ENCODE measurements at places on chromosomes 2 and 18.

DNA sequence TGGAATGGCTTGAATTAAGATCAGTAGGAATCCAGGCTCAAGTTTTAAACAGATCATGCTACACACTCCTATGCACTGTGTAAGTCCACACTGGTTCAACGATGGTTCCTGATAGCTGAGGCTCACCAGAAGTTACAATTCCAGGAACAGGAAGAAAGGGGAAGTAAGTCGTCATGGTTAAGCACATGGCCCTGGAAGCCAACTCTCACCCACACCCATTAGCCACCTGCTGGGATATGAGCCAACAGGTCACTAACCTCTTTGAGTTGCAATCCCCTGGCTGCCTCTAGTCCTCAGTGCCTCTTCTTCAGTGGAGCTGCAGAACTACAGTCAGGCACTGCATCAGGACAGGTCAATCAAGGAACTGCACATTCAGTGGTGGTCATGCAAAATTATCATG lies 133.5 kb downstream of the TMEM182 start:
- no peak for DNase-seq

DNA sequence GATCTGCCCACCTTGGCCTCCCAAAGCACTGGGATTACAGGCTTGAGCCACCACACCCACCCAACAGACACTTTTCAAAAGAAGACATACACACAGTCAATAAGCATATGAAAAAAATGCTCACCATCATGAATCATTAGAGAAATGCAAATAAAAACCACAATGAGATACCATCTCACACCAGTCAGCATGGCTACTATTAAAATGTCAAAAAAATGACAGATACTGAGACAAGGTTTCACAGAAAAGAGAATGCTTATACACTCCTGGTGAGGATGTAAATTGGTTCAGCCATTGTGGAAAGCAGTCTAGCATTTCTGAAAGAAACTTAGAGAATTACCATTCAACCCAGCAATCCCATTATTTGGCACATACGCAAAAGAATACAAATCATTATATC lies 1947.2 kb downstream of the SUCLG1 start:
- no peak for DNase-seq

DNA sequence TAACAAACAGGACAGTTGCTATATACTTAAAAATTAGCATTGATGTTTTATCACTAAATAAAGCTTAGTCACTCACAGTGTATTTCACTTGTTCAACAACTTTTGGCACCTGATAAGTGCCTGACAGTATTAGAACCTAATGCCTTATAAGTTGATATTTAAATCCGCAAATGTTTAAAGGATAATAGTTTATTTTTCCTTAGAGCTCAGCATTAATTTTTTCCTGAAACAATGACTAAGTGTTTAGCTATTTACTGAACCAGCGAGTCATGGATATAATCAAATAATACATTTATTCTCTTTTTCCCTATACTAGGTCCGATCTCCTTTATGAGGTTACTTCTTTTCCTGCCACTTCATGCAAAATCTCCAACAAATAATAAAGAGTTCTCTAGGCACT lies 146.0 kb upstream of the PGAP1 start:
- no peak for DNase-seq

- DNase-seq: peak; percentile 79
Observed at GRCh38 chr2:207311316-207312005, 145.7 kb upstream of the KLF7 start.

GRCh38 chr2:69416147-69416546 lies 21.1 kb downstream of the NFU1 start:
- no peak for DNase-seq

GRCh38 chr18:63216516-63217311 lies 102.9 kb downstream of the BCL2 start:
- DNase-seq: peak; percentile 67

All from activated CD4-positive, alpha-beta T cell treated with anti-CD3 and anti-CD28 coated beads, Interleukin-2, Interleukin-4, amounts not matched to agents 100 ng/mL and 50 ng/mL, durations not matched to agents 16 hours and 8 hours (primary cell).